ENCODE measurements at places on chromosomes 3 and 15.

- DNase-seq, result no peak
Observed at GRCh38 chr3:5929027-5929426, 741.5 kb downstream of the EDEM1 start.

GRCh38 chr15:52137432-52138357 lies 25.1 kb upstream of the BCL2L10 start:
- DNase-seq, result no peak

- DNase-seq, result no peak
Observed at GRCh38 chr3:139434764-139435307, 41.5 kb downstream of the RBP2 start.

- no peak for DNase-seq
Observed at GRCh38 chr3:128667641-128668040, 17.0 kb upstream of the RPN1 start.

- no peak for DNase-seq
Observed at GRCh38 chr15:74680456-74680855, 15.4 kb downstream of the EDC3 start.

DNA sequence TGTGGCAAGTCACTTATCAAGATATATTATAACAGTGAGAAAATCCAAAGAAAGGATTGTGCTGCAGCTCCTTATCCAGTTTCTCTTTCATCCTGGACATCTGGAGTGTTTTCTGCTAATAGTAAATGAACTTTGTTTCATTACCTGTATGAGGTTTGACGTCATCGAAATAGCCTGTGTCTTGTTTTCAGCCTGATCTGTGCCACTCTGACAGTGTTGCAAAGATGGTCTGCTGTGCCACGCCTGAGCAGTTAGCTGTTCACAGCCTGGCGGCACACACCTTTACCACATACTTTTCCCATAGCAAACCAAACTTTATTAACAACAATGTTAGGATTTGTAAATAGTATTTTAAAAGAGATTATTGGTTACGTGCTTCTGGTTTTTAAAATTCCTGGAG lies 34.0 kb downstream of the YEATS2 start:
- no peak for DNase-seq

DNA sequence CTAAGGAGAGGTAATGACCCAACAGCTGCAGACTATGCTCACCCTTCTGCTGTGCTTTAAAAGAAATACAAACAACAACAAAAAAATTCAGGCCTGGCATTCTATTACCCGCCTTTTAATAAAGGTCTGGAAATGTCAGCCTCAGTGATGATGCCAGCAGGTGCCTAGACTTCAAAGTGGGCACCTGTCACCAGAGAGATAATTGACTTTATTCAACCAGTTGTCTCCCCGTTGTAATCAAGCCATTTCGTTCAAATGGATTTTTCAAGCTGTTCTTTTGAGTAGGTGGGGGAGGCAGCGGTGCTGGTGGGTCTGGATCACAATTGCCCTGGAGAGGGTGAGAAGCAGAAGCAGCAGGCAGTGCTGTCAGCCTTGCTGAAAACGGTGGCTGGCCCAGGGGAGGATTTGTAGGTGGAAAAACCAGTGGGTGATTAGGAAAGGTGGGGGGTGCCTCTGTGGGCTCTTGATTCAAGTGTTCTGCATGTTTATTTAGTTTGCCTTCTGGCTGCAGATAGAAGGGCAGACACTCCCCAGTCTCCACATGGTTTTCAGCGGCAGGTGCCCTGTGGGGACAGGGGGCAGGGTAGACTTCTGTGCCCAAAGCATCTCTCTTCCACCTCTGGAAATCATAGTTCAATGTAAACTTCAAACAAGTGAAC lies 300.2 kb upstream of the SLCO3A1 start:
- DNase-seq, result no peak

DNA sequence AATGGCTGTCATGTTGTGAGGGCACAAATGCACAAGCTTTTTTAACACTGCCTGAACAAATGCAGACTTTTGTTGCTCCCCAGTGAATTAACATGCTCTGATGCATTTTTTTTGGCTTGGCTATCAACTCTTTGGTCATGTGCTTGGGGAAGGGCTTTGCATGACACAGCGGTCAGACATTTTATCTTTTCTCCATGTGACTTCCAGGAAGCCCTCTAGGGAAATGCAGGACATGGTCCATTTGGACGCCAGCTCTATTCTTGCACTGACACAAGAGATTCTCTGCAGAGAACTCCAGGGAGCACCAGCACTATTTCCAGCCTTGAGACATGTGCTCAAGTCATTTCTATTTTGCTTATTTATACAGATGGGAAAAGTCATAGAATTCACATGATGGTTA lies 46.2 kb downstream of the NEK11 start:
- DNase-seq, result no peak

- no peak for DNase-seq
Observed at GRCh38 chr3:127853681-127854080, 31.4 kb upstream of the MGLL start.

- no peak for DNase-seq
Observed at GRCh38 chr3:46370839-46371518, at the start of gene CCR5. Gene CCR5 (plus strand): TSS chr3:46370946. CDS start chr3:46372903, 1,957 bp downstream.

GRCh38 chr3:116444819-116445310 lies 422 bp downstream of the LSAMP start:
- DNase-seq, result no peak

DNA sequence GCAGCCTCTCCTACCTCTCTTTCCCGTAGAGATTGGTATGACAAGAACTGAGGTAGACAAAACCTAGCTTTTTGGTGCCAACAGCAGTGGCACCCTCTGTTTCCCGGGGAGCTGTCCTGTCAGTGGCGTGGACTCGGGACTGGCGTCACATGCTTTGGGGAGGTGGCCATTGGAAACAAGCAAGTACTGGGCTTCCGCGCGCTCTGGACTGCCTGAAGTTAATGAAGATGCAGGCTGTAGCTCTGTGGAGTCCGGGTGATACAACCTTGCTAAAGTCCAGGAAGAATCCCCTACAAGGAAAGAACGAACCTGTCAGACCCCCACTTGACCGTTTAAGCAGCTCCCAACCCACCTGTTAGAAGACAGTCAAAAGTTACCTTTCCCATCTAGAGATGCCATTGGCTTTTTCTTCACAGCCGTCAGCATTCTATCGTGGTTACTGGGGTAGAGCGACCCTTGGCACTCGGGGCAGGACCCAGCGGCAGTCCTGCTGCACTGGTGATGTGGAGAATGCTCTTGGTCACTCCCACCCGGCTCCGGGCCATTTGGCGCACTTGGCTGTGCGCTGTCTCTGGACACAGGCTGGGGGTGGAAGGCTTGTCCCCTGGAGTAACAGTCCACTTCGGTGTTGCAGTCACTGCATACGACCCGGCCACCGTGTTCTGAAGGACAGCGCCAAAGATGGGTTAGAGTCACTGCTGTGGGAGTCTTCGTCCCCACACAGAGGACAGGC lies 120.5 kb downstream of the LRIG1 start:
- DNase-seq, result no peak

DNA sequence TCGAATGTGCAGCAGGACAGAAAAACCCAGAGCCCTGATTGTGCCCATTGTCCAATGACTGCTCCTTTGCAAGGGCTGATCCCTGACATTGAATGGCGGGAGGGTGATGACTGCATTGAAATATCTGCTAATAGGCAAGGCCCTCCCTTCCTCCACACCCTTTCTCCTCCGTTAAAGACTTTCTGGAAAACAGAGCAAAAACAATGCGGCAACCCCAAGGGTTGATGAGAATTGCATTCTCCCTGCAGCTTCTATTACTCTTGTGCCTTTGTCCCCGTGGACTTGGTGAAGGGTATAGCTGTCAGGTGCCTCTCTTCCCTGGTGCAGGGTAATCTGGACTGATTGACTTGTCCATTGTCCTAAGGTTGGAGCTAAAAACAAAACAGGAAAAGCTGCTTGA lies 71.8 kb downstream of the THSD4 start:
- DNase-seq, result no peak

DNA sequence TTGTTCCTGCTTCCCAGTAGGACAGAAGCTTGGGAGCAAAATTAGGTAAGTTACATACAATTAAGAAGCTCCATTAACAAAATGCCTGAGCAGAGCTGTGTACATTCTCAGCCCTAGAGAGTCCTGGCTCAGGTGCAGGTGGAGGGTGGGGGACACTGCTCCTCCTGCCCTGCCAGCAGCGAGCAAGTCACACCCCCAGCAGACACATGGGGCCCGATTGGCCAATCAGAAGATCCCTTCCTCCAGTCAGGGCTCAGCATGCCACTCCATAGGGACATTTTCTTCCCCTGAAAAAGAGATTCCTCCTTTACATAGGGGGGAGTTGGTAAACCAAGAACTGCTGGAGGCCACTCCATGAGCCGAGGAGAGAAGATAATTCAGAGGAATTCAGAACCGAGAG lies 62.1 kb downstream of the PLXNA1 start:
- DNase-seq, result no peak

DNA sequence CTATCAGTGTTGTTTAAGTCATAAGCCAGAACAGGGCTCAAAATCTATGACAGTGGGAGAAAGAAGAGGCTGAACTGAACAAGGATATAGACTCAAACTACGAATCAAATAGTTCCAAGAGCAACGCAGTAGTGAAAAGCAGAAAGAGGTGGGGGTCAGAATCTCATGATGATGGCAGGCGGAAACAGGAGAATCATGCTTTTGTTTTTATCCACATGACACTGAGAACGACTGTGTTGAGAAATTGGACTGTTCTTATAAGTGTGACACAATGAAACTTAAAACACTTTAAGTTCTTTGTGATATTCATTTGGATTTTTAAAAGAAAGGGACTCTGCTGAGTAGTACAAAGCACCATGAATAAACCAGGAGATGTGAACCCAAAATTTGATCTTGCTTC lies 309.4 kb downstream of the ULK4 start:
- no peak for DNase-seq

- DNase-seq, result no peak
Observed at GRCh38 chr3:162165346-162165745, 668.7 kb downstream of the OTOL1 start.

DNA sequence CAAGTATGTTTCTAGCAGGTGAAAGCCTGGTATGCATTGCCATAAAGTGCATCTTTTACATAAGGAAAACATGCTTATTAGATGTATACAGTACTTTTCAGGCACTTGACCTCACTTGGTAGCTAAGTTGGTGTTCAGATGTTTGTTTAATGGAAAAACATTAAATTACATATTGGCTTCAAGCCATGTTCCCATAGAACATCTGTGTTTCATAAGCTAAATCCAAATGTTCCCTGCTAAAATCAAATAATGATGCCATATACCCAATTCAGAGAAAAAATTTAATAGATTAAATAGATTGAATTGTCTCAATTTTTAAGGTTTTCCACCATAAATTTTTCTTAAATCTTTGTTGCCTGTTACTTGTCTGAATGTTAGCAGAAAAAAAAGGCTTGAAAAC lies 19.1 kb upstream of the RPL22L1 start:
- no peak for DNase-seq

Measured in stimulated activated CD4-positive, alpha-beta T cell treated with anti-CD3 and anti-CD28 coated beads, Interleukin-2, amount 100 ng/mL, for 24 hours (primary cell).